Activated T-helper 1 cell treated with anti-CD3 and anti-CD28 coated beads, Interleukin-2, amount 50 U/mL, for 16 hours (primary cell): ENCODE measurements at places on chromosomes 7 and 10.

DNA sequence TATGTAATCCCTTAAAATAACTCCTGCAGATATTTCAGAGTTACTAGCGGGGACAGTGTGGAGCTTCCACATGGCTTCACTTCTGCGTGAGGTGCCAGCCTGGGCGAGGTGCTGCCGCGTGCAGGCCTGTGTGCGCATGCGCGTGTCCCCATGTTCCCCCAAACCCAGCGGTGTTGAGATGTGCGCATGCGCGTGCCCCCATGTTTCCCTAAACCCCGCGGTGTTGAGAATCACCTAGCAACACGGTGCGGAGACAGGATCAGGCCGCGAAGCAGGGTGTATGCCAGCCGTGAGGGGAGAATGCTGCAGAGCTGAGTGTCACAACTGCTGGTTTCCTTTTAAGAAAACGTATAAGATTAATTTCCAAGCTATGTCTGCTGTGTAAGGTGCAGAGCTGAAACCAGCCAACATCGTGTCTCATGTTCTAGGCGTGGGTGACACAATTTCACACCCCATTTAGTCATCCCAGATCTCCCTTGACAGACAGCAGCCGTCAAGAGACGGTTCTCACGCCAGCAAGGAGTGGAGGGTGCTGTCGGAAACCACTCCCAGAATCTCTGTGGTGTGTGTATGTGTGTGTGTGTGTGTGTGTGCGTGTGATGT is 71.9 kb upstream of the ADARB2 start:
- DNase-seq = no peak

GRCh38 chr10:61698968-61699655 is 36.4 kb downstream of the CABCOCO1 start:
- no peak for DNase-seq

- DNase-seq = no peak
Observed at GRCh38 chr10:49356181-49356580, 39.7 kb downstream of the DRGX start.

- DNase-seq = no peak
Observed at GRCh38 chr10:26385443-26385842, 52.7 kb upstream of the APBB1IP start.

- DNase-seq = no peak
Observed at GRCh38 chr7:148774471-148774870, 75.8 kb downstream of the CUL1 start.

DNA sequence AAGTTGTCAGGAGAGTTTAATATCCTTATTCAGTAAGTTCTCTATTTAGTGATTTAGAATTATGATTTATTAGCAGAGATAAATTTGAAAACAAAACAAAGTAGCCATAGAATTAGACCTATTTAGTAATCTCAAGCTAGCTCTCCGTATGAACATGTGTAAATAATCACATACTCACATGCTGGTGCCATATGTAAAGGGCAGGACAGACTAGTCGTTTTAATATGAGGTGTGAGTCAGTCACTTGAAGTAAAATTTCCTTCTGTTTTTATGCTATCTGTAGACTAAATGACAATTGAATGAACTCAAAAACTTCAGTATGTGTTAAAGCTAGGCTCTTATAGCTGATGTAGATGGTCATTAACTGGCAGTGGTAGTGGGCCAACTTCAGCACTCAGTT is 67.1 kb downstream of the WAC start:
- DNase-seq = no peak

DNA sequence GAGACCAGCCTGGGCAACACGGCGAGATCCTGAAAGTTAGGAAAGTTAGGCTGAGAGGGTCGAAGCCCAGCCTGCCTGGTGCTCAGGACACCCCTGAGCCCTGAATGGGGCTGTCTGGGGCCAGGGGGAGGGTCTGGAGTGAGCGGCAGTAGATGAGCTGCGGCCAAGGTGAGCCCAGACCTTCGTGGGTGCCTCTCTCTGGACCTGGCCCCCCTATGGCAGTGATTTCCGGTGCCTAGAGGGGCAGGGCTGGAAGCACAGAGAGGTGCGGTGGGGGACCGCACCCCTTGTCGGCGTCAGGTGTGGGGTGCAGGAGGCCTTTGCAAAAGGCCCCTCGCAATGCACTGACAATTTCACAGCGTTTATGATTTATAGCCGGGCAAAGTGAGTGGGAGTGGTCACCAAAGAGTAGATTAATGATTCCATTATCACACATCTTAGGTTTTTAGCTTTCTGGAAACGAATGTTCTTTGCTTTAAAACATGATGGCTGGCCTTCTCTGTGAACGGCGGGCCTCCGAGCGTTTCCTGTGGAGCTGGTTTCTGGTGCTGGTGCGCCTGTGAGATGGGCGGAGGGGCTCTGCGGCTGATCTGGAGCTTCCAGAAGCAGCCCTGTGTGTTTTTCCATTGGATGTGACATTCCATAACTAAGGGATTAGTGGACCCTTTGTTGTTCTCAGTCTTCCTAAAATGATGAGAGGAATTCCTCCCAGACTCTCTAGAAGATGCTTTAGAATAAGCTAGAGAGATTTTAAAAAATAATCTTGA is 171.0 kb upstream of the ZNF32 start:
- DNase-seq = no peak

DNA sequence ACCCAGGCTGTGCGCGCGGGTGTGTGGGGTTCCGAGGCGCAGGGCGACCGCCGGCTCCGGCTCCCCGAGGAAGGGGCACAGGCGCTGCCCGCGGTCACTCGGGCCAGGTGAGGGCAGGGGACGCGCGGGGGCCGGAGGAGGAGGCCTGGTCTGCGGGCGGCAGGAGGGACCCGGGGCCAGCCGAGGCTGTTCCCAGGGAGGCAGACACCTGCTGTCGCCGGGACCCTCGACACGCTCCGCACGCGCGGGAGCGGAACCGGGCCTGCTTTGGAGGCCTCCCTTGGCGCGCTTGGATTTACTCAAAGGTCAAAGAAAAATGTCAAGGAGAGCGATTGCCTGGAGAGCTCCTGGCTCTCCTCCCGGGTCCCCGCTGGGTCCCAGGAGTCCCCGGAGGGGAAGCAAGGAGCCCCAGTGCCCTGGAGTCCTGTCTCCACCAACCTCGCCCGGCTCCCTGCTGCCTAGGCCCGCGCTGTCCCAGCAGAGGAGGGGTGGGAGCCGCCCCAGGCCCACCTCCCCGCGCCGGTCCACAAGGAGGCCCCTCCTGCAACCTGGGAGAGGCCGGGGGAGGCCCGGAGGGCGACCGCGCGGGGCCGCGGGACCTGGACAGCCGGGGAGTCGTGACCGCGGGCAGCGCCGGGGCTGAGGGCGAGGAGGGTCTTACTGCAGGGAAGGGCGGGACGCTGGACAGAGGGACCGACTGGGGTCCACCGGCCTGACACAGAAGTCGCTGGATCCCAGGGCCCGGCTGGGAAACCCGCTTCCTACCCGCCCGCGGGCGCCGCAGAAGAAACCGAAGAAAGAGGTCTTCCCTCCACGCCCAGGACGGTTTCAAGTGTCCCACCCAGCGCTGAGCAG is 348.9 kb downstream of the DNAJB6 start:
- no peak for DNase-seq

DNA sequence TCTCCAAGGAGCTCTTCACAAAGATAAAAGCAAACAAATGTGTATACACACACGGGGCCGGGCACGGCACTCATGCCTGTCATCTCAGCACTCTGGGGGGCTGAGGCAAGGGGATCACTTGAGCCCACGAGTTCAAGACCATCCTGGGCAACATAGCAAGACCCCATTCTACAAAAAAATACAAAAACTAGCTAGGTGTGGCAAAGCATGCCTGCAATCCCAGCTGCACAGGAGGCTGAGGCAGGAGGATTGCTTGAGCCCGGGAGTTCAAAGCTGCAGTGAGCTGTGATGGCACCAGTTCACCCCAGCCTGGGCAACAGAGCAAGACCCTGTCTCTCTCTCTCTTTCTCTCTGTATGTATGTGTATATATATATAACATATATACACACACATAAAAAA is 22.3 kb downstream of the TTYH3 start:
- DNase-seq = no peak

- DNase-seq = no peak
Observed at GRCh38 chr7:159094919-159095915, 49.5 kb downstream of the VIPR2 start.

DNA sequence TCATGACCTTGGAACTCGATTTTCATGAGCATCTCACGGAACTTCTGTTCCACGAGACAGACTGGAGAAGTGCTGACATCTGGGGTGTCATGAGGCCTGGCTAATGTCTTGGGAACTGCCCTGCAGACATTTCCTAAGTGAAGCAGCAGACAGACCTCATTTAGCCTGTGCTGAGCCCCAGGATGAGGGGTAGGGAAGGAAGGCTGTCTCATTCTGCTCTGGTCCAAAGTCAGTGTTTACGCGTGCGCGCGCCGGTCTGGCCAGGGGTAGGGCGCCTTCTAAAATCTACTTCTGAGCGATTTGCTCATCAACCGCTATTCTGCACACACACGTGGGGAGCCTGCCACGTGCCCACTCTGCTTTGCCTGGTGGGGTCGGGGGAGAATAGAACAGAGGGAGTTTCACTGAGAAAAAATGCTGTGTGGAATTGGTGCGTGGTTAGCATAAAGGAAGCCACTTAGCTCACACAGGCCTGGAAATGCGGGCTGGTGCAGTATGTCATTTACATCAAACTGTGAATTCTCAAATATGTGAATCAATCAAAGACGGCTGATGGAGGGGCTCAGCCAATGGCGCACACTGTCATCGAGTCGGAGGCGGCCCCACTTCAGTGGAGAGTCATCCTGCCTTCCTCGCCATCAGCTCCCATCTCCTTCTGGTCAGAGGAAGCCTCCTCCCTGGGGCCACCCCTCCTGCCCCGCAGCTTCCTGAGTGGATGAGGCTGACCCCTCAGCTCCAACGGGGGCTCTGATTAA is 335.1 kb downstream of the ADARB2 start:
- no peak for DNase-seq

DNA sequence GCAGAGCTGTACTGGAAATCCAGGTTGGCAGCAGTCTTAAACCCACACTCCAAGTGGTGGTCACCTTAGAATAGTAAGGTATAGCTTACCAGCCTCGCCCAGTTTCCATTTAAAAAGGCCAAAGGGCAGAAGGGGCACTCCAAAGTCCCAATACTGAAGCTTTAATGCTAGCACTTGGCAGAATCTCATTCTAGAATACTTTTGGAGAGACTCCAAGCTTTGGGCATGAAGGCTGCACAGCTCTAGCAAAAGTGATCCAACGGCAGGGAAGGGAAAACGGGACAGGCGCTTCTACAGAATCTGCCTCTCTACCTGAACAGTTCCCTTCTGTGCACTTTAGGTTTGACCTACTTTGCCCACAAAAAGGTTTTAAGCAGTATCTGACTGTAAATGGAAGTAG is 19.7 kb downstream of the SMURF1 start:
- no peak for DNase-seq

DNA sequence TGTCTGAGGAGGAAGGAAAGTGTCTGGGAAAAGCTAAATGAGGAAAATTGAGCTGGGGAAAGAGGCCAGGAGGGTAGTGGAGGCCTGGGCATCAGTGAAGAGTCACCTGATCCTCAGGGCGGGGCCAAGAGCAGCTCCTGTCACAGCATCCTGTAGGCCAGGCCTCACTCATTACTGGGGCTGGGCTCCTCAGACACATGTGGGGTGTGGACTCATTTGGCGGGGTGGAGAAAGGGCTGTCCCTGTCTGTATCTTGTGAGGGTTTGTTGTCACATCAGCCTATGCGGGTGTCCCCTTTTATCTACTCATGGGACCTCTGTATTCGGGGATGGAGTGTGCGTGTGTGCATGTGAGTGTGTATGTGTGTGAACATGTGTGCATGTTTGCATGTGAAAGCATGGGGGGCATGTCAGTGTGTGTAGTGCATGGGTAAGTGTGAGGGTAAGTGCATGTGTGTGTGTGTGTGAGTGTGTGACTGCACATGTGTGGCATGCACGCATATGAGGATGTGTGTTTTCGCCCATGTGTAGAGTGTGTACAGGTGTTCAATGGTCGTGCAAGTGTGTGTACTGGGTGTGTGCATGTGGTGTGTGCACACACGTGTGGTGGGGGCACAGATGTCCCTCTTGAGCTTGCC is 67.8 kb downstream of the RAMP3 start:
- DNase-seq = no peak

DNA sequence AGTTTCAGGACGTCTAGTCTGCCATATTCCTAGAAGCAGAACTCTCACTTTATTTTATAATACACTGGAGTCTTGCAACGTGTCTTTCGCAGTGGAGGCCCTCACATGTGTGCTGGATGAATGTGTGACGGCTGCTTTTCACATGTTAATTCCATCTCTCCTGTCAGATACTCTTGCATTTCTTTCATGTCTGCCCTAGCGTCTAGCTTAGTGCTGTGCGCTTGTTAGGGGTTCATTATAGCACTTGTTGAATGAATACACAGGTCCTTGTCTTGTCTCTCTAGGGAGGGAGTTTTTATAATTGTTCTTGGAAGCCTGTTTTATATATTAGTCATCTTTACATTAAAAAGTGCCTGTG is 94.4 kb downstream of the MAP3K8 start:
- no peak for DNase-seq

DNA sequence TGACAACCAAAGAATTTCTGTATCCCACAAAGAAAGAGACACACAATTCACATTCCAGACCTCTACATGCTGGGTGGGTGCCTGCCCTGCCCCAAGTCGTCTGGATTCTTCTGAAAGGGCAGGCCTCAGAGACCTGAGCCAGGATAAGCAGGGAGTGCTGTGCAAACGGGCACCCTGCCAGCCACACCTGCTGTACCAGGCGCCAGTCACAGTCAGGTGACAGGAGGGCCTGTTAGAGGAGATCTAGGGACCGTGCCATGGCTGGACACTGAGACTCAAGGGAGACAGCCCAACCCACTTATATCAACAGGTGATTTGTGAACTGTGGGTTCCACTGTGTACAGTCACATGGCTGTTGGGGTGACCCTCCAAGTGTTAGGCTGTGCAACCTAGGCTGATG is 103.1 kb upstream of the AFAP1L2 start:
- DNase-seq = no peak

DNA sequence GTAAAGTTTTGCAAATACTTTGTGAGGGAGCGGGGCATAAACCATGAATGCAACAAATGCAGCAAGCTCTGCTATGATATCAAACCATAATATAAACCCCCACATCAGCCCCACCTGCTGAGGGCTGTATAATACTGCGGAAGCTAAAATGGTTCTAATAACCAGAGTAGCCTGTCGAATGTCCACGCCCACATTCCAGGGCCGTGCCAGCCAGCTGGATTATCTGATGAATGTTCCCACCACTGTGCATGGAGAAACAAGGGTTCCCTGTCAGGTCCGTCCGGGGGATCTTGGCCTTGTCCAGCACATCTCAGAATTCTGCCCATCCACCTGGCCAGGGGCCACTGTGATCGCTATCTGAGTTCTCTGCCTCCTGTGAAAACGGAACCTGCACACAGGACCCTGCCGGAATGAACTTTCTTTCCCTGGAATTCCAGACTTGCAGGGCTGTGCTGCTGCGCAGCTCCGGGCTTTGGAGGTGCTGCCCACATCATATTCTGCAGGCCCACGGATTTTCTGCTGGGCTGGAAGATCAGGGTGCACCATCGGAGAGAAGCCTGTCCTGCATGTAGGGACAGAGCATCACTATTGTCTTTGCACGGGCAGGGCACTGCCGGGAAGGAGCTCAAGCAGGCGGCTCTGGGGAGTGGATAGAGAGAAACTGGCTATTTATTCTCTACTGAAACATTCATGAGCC is 77.0 kb upstream of the GNA12 start:
- no peak for DNase-seq

- no peak for DNase-seq
Observed at GRCh38 chr10:14507176-14507575, 176.5 kb upstream of the FRMD4A start.
